ENCODE measurements at places on chromosomes 2 and 18.

- DNase-seq = no peak
These were observed 13.0 kb upstream of the IL1RN start for GRCh38 chr2:113114224-113114945.

DNA sequence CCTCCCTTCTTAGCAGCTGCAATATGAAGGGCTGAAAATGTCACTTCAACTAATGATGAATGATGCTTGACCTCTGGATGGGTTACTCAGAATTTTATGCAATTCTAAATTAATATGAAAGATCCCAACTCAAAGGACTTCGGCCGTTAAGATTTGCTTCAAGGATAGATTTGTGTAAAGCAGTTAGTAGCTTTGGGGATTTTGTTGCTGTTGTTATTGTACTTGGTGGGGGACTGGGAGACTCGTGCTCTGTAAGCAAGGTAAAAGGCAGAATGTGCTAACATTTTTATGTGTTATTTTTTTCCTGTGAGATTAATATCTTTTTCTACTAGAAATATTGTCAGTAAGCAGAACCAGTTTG lies 478.8 kb downstream of the ARHGAP15 start:
- no peak for DNase-seq

DNA sequence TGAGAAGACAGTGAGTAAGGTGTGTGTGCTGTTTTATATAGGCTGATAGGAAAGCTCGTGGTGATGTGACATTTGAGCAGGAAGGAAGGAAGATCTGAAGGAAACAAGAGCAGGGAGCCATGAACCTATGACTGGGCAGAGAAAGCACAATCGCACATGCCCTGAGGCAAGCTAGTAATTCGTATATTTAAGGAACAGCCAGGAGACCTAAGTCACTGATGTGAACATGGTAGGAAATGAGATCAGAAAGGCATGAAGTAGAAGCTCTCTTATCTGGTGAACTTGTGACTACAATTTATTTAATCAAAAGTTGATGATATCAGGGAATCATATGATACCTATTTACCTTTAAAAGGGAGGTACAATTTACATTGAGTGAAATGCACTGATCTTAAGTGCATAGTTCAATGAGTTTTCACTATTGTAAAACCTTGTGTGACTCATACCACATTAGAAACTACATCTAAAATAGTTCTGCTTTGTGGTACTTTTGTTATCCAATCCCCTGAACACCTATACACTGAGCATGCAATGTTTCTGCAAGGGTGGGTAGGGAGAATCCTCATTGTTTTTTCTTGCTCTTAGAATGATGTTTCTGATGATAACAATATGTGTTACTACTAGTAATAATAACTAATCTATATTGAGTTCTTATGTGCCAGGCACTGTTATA lies 67.5 kb downstream of the GALNT13 start:
- no peak for DNase-seq

DNA sequence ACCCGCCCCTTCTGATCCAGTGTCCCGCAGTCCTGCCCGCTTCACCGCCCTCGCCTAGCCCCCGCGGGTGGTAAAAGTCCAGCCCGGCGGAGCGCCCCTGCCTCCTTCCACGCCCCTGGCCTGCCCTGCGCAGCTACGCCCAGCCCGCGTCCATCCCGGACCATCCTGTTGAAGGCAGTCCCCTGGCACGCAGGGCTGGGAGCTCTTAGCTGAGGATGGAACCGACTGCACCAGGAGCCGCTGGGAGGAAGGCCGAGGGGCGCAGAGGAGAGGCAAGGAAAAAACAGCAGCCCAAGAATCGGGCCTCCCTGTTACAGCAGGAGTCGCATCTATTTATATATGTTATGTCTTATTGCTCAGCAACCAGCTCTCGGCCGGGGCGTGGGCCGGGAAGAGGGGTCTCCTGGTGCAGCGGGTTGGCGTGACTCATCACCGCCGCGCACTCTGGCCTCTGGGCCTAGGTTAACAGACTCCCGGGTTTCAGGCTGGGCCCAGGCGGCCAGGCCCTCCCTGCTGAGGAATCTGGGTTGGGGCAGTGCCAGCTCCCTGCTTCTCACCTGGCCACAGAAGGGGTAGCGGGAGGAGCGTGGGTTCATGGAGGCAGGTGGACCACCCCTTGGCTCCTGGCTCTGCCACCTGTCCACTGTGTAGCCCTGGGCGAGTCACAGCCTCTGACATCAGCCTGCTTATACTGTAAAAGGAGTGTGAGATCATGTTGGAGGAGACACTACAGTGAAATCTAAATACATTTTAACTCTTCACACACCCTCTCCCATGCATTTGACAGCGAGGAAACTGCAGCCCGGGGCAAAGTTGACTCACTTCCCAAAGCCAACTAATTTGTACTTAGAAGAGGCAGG lies 13.4 kb upstream of the MAP3K2 start:
- no peak for DNase-seq

- DNase-seq = no peak
These were observed 38.5 kb upstream of the ODC1 start for GRCh38 chr2:10486601-10487079.

- DNase-seq = no peak
These were observed 40.9 kb upstream of the MAPK4 start for GRCh38 chr18:50518787-50519546.

GRCh38 chr2:191631754-191632153 lies 46.2 kb upstream of the NABP1 start:
- no peak for DNase-seq

DNA sequence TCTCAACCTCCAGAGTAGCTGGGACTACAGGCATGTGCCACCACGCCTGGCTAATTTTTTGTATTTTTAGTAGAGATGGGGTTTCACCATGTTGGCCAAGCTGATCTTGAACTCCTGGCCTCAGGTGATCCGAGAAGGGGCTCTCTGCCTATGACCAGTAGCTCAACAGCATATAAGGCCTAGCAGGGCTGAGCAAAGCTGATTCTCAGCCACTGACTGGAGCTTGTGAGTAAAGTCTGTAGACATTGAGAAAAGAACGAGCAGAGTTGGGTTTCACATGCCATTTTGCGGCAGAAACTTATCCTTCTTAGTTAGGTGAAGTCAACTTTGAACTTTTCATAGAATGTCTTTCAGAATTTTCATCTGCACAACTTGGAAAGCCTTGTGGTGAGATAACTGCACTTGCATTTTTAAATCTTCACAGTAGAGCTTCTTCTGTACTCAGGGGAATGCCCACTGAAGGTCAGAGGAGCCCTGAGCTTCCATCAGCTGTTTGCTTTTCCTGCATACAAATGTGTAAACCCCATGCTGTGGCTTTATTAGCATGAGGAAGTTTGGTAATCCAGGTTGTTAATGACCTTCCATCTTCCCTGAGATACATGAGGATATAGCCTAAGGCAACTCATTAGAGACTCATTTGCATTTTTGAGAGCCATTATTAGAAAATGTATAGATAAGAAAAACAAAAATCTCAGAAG lies 602.4 kb downstream of the METTL4 start:
- no peak for DNase-seq

DNA sequence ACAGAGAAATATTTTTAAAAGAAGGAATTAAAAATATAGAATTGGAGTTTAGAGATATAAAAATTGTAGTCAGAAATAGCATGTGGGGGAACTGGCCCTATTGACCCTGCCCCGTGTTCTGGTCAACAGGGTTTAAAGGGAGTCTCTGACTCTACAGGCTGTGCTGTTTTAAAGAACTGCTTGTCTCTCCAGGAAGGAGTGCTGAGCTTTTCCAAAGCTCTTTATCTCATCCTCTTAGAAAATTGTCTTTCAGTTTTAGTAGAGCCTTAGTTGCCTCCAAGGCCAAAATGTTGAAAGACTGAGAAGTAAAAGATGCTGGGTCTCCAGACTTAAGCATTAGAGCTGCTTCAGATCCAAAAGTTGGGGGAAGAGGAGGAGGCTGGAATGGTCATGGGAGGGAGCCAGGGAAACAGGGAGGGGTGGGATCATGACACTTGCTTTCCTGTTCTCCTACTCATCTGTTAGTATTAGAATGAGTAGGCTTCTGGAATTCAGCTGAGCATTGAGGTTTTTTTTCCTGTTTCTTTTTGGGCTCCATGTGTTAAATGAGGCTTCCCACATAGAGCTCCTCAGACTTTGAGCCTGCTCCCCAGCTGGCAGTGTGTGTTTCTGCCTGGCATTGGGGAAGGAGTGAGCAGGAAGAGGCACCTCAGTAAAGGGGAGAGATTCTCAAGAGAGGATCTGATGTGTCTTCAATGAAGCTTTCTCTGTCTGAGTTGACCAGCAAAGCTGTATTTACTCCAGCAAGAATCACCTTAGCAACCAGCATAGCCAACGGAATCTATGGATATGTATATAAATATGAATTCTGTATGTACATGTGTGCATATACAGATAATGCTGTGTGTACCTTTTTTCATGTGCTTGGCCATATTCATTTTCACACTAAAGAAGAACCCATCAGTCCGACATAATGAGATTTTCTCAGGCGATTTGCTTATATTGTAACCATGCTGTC lies 186.8 kb upstream of the FBXO11 start:
- DNase-seq = no peak

- no peak for DNase-seq
These were observed 480.8 kb upstream of the KLHL29 start for GRCh38 chr2:22904126-22904684.

DNA sequence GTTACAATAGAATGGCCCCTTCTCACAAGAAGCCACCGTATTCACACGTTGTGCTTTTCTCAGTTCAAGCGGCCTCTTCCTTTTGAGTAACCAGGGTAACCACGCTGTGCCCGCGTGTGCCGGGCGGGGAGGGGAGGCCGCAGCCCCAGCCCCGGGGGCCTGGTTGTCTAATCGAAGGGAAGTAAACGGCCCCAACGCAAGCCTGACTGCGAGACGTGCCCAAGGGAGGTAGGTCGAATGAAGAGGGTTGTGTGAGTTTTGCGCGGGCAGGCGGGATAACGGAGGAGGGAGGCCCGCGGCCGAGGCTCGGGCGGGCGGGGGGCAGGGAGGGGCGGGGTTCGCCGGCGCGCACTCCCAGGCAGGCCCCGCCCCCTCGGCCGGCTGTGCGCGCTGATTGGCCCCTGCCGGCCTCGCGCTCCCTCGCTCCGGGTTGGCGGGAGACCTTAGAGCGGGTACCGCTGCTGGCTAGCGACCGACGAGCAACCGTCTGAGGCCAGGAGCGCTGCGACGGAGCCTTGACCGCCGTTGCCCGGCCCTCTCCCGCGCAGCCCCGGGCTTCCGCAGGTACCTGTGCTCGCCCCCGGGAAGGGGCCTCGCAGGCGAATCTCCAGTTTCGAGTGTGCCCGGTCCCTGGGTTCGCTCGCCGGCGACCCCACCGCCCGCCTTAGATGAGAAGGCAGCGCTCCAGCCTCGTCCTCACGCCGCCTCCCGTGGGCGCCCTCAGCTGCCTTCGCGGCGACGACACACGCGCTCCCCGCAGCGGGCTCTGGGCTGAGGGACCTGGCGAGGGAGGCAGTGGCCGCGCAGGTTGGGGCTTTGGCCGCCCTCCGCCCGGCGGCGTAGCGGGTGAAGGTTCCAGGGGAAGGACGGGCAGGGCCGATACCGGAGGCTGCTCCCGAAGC lies at the start of gene SPDYA:
Gene SPDYA, plus strand, starts transcription at position 451 of the 902 bp plus-strand sequence. CDS start 5,181 bp downstream, outside the sequence.
- peak; percentile 67 for DNase-seq

- DNase-seq = no peak
These were observed 234.8 kb upstream of the RAB6C start for GRCh38 chr2:129744649-129745048.

DNA sequence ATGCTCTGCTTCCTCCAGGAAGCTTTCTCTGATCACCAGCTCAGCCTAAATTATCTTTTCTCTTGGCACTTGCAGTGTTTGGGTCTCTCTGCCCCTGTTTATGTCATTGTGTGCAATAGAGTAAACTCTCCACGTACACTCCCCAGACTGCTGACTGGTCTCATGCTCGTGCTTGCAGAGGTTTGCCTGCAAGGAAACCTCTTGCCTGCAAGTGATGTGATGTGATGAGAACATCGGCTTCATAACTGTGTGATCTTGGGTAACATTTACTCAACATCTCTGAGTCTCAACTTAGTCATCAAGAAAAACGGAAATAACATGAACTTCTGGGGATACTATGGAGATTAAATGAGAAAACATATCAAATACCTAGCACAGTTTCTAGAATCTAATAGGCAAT lies 92.3 kb downstream of the BIN1 start:
- no peak for DNase-seq

DNA sequence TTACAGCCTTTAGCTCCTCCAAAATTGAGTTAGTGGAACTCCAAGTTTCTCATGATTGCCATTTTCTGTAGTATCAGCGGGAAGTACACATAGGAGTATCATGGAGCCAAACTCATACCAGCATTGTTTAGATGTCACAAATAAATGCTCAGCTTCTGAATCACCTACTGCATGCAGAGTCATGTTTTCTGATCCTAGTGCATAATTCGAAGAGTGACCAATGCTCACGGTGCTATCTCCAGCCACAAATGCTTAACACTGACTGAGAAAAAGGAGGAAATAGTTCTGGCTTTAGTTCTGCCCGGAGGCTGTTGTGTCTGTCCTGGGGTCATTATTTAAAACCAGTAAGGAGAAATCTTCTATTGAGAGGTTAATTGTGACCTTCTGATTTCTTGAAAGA lies 45.4 kb upstream of the LRATD1 start:
- DNase-seq = no peak

- DNase-seq = no peak
These were observed 41.0 kb downstream of the EPB41L5 start for GRCh38 chr2:120053891-120054290.

GRCh38 chr2:219423652-219424377 lies 5.6 kb downstream of the DES start:
- no peak for DNase-seq

DNA sequence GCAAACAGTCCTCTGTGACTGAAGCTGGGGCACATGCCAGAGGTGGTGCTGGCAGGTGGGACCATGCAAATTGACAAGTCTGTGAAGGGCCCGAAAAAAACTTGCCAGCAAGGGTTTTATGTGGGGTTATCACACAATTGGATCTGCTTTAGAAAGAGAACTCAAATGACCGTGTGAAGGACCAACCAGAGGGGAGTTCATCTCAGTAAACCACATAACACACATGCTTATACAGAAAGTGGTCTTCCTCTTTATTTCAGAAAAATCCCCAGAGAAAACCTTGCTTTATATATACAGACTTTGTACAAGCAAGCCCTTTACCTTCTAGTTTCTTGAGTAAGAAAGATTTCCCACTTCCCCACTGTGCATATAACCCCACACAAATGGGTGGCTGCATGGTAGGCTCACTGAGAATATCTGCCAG lies 46.7 kb downstream of the KIDINS220 start:
- DNase-seq = no peak

All from activated T-helper 1 cell treated with Interleukin-2 at 50 U/mL for 16 hours (primary cell).